ENCODE measurements at places on chromosomes 6 and 20.

GRCh38 chr6:100574836-100575235, 110.1 kb upstream of the SIM1 start:
- peaks cover 27% of the 10 kb centered on the region for H3K36me3 ChIP-seq
- H3K4me3 ChIP-seq: no peak overlapping the region
- H3K27ac ChIP-seq: no peak overlapping the region
- H3K27me3 ChIP-seq: no peaks in the 10 kb centered on the region

GRCh38 chr6:9504191-9504590, 910.7 kb downstream of the TFAP2A start:
- peak overlapping the region; percentile 61 for H3K27ac ChIP-seq
- no peaks in the 10 kb centered on the region for H3K4me1 ChIP-seq
- H3K36me3 ChIP-seq: no peaks in the 10 kb centered on the region
- no peaks in the 10 kb centered on the region for H3K27me3 ChIP-seq

- H3K4me1 ChIP-seq: no peaks in the 10 kb centered on the region
- H3K27ac ChIP-seq: no peak overlapping the region
- DNase-seq: no peak
- H3K27me3 ChIP-seq: peaks cover under 1% of the 10 kb centered on the region
- H3K36me3 ChIP-seq: no peaks in the 10 kb centered on the region
These were observed 111.4 kb upstream of the ATXN1 start for GRCh38 chr6:16872543-16873235.

DNA sequence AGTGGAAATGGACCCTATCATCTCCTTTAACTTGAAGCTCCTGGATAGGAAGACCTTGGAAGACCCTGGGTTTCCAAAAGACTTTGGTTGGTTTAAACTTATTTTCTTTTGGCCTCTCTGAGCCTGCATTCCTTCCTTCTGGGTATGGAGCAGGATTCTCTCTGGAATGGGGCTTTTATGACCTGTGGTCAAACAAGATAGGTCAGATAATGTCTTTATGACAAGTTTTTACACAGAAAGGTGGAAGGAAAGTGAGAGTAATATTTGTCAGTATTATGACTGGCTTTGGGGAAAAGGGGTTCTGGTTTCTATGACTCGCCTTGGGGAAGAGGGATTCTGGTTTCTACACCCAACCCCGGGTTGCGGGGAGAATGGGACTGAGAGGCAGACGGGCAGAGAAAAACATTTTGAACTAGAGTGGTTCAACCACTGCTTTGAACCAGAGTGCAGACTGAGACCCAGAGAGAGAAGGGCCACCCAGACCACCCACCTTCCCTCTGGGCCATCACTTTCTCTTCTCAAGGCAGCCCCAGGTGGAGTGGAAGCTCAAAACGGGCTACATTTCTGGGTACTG, 37.6 kb upstream of the KCNK5 start:
- no peak overlapping the region for H3K27ac ChIP-seq
- H3K27me3 ChIP-seq: peaks cover 23% of the 10 kb centered on the region
- peaks cover 4% of the 10 kb centered on the region for H3K36me3 ChIP-seq
- no peak for DNase-seq
- no peak overlapping the region for H3K4me3 ChIP-seq
- no peaks in the 10 kb centered on the region for H3K4me1 ChIP-seq

DNA sequence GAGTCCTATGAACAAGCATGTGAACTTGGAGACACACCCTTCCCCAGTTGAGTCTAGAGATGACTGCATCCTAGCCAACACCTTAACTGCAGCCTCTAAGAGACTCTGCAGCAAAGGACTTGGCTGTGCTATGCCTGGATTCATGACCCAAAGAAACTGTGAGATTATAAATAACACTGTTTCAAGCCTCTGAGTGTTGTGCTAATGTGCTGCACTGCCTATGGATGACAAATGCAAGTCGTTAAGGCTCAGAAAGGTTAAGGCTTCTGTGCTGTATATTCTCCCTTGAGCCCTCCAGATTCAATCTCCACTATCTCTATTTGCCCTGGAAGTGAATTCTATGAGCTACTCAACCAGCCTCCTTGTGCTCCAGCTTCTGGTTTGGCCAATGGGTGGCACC, 116.5 kb upstream of the CBLN4 start:
- H3K27me3 ChIP-seq: no peaks in the 10 kb centered on the region
- H3K36me3 ChIP-seq: no peaks in the 10 kb centered on the region
- no peak overlapping the region for H3K4me3 ChIP-seq
- H3K4me1 ChIP-seq: no peaks in the 10 kb centered on the region
- no peak overlapping the region for H3K27ac ChIP-seq
- DNase-seq: no peak

GRCh38 chr6:93300661-93301060, 118.7 kb downstream of the EPHA7 start:
- H3K4me3 ChIP-seq: no peak overlapping the region
- no peak for DNase-seq
- no peaks in the 10 kb centered on the region for H3K4me1 ChIP-seq
- no peaks in the 10 kb centered on the region for H3K27me3 ChIP-seq
- no peaks in the 10 kb centered on the region for H3K36me3 ChIP-seq
- no peak overlapping the region for H3K27ac ChIP-seq
